ENCODE measurements at places on chromosomes 13 and 19.

- DNase-seq, result no peak
These were observed 794.7 kb downstream of the EFNB2 start for GRCh38 chr13:105740739-105741138.

DNA sequence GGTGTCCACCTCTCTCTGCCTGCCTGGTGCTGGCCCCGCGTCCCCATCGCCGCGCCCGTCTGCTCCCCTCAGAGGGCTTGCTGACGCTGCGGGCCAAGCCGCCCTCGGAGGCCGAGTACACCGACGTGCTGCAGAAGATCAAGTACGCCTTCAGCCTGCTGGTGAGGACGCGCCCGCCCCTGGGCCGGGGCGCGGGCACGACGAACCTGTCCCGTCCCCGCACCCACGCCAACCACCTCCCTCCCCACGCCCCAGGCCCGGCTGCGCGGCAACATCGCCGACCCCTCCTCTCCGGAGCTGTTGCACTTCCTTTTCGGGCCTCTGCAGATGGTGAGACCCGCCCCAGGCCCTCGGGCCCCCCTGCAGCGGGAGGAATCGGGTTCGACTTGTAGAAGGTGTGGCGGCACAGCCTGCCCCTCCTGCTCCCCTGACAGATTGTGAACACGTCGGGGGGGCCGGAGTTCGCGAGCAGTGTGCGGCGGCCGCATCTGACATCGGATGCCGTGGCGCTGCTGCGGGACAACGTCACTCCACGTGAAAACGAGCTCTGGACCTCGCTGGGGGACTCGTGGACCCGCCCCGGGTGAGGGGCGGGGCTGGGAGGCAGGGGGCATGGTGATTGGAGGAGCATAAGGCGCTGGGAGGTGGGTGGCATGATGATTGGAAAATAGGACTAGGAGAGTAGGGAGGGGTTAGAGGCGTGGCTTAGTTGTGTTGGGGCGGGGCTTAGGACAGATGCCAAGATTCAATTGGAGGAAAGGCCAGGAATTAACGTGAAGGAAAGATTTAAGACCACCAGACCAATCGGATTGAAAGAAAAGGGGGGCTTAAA is 6.6 kb downstream of the EPS8L1 start:
- peak; percentile 51 for DNase-seq

DNA sequence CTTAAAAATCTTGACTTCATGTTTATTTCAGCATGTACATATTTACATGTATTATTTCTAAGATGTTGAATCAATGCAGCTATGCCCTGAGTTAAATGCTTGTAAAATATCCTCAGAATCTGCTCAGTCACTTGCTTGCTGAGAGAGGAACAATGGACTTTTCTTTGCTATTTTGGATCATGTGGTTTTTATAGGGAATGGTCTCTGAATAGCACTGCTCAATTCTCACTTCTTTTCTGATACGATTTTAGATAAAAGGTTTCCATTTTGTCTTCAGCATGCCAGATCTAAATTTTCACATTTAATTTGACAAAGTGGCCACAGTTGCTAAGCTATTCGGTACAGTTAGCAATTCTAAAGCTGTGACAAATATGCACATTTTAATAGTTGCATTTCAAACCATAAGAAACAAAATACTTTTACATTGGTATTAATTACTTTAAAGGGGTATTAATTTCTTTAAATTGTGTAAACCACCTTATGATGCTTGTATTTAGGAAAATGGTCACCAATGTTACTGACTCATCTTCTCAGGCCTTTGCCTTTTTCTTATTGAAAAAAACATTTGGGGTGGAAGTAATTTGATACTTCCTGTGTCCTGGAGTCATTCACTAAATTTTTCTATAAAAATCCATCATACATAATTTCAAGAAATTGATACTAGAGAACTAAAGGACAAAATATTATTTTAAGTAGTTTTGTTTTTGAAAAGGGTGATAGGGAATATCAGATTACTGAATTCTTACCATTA is 113.5 kb downstream of the MYO16 start:
- no peak for DNase-seq

GRCh38 chr13:24228852-24229458 is 68.4 kb downstream of the SPATA13 start:
- DNase-seq, result no peak

GRCh38 chr13:23735329-23735728 is 153.9 kb downstream of the MIPEP start:
- no peak for DNase-seq

DNA sequence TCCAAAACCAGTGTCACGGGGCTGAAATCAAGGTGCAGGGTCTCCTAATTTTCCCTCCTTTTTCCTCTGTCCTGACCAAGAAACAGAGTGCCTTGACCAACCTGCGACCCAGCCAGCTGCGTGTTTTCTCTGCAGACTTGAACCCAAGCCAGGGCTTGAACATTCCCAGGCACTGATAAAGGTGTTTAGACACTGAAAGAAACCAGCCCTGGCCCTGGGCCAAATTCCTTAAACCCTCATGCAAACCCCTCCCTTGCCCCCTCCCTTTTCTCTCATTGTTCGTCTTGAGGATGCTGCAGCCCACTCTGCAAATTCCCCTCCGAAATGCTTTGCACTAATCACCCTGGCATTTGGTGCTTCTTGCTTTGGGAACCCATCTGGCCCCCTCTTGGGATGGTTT is 9.5 kb upstream of the FFAR2 start:
- no peak for DNase-seq

DNA sequence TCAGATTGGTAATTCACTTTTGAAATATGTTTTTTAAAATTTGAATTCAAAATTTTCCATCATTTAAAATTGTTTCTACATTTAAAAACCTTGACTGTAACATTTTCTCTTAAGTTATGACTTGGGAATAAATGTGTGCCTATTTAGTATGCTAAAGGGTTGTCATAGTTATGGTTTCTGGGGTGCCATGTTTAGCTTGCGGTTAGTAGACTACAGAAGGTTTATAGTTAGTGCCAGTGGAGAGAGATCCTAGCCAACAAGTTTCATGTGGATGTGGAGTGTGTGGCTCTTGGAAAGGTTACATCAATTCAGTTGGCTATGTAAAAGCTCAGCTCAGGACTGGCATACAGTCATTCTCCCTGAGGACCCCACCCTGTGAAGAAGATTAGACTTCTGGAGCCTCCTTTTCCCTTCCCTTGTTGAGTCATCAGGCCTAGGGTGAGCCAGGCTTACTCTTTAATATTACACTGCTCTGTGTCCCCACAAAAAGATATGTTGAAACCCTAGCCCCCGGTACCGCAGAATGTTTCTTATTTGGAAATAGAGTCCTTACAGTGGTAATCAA is 20.4 kb downstream of the LMO7 start:
- DNase-seq, result no peak

DNA sequence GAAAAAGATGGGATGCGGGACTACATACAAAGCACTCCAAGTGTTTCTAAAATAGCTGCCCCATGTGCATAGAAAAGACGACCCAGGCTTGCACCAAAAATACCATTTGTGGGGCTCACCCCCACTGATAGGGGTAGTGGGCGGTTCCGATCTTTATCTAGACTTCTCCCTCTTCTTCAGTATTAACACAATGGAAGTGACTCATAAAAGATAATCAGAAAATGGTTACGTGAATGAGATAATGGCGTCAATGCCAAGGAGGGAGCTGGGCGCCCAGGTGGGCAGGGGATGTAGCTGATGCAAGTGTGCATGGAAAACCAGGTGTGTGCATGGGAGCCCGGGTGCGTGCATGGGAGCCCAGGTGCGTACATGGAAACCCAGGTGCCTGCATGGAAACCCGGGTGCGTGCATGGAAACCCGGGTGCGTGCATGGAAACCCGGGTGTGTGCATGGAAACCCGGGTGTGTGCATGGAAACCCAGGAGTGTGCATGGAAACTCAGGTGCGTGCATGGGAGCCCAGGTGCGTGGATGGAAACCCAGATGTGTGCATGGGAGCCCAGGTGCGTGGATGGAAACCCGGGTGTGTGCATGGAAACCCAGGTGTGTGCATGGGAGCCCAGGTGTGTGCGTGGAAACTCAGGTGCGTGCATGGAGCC is 32.7 kb downstream of the LAMP1 start:
- DNase-seq, result no peak

- no peak for DNase-seq
These were observed 5.0 kb downstream of the LGALS14 start for GRCh38 chr19:39709026-39709872.

GRCh38 chr13:74479124-74479523 is 344.9 kb upstream of the KLF12 start:
- no peak for DNase-seq

DNA sequence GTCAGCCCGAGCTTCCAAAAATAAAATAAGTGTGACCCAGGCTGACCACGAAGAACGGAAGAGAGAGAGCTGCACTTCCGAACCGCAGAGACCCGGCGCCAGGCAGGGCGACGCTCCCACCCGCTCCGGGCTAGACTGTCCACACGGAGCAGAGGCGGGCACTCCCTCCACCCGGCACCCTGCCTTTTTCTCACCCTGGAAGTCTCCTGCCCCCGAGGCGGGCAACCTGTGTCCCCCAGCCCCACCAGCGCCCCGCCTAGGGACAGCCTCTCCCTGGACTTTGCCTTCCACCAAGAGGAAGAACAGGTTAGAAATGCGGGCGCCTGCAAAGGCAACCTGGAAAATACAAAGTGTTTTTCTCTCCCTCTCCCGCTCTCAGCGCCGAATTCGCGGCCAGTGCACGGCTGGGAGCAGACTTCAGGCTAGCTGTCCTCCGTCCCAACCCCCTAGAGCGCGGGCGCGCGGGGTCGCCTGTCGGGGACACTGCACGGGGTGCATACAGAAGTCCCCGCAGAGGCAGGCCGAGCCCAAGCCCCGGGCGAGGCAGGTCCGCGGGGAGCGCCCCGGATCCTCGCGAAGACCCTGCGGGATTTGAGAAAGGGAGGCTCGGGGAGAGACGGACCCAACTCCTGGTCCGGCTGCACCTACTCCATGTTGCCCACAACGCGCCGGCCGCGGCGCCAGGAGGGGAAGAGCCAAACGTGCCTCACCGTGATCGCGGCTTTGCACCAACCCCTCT is 845 bp downstream of the SPRY2 start:
- DNase-seq, result no peak

- peak; percentile 46 for DNase-seq
These were observed 21.3 kb downstream of the HCN2 start for GRCh38 chr19:610801-611480.

DNA sequence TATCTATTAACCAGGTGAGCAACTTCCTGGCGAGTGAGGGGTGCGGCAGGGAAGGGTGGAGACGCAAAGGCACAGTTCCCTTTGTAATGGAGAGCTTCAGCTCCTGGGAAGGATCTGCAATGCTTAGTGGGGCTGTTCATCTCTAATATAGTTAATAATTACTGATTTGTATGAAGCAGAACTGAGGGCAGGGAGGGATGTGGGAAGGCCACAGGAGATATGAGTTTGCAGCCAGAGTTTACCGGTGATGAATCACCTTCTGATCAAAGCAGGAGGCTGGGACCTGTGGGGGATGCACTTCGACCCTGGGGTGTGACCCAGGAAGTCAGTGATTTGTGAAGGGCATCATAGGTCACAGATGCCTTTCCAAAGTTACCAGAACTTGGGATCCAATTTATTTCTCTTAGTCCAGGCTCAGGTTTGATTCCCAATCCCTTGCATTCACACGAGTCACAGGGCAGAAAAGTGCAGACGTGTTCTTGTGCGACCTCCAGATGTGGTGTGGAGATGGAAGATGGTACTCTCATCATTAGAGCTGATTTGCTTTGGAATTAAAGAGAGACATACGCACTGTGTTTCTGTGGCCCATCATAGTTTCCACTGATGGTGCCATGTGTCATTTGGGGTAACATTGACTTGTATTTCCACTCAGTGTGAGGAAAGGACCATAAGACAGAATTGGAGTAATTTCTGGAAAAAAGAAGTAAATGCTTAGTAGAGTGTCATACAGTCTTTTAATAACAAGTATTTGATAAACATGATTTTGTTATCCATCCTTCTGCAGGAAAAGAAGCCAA is 55.0 kb downstream of the LRCH1 start:
- DNase-seq, result no peak

GRCh38 chr19:48624791-48625723 is 5.8 kb downstream of the SPHK2 start:
- no peak for DNase-seq

GRCh38 chr19:6475321-6476108 is 6.1 kb downstream of the DENND1C start:
- DNase-seq, result no peak

DNA sequence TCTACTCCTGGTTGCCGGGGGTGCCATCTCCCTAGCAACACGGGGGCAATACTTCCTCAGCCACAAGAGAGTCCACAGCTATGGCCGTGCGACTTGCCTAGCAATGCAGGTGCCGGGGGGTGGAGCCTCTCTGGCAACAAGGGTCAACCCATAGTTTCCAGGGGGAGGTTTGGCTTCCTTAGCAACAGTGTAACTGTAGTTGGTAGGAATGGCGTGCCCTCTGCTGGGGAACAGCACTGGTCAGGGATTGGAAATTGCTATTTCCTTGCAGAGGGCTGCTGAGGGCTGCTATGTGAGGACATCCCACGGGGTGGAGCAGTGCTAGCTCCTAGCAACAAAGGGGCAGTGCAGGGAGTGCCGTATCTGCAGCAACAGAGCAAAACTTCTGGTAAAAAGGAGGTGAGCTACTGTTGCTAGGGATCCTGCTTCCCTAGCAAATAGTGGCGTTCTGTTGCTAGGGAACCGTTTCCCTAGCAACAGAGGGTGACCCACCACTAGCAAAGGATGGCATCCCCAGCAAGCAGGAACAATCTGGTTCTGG is 7.0 kb upstream of the TMC4 start:
- DNase-seq, result no peak

DNA sequence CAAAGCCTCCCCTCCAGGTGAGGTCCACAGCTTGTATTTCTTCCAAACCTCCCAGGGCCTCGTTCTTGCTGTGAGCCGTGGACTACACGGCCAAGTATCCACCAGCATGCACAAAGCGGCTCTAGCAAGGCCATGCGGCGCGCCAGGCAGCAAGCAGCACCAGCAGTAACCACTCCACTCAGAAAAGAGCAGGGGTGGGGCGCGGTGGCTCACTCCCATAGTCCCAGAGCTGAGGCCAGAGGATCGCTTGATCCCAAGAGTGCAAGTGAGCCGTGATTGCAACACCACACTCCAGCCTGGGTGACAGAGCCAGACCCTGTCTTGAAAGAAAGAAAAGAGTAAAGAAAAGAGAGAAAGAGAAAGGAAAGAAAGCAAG is 4.7 kb downstream of the CCDC8 start:
- no peak for DNase-seq

- no peak for DNase-seq
These were observed 128.4 kb downstream of the AKAP11 start for GRCh38 chr13:42400188-42400833.

- no peak for DNase-seq
These were observed 41.8 kb downstream of the UGGT2 start for GRCh38 chr13:96011291-96011872.
